Stimulated activated CD4-positive, alpha-beta T cell treated with anti-CD3 and anti-CD28 coated beads, Interleukin-15, amount 100 ng/mL, for 24 hours (primary cell): ENCODE measurements at places on chromosomes 11 and 22.

DNA sequence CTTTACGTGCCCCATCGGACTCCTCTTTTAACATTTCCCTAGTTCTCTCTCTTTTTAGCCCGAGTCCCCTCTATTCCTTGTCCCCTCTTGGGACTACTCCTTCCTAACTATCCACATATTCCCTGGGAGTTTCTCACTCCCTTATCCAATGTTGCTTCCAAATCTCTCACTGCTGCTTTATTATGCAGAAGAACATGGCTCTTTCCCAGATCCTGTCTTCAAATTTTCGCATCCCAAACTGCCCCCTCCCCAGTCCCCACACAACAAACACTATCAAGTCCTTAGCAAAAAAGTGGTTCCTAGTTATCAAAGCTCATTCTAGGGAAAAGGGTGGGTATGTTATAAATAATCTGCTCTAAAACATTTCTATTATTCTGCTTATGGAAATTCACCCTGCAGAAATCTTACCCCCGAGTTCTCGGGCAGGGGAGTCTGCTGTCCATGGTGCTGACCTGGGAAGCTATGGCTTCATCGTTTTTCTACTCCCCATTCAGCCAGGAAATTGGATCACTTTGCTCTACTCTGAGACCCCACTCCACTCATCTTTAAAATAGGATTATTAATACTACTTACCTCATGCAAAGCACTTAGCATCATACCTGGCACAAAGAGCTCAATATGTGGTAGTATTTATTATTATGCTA is 393.5 kb downstream of the BUD13 start:
- peak; percentile 7 for DNase-seq

DNA sequence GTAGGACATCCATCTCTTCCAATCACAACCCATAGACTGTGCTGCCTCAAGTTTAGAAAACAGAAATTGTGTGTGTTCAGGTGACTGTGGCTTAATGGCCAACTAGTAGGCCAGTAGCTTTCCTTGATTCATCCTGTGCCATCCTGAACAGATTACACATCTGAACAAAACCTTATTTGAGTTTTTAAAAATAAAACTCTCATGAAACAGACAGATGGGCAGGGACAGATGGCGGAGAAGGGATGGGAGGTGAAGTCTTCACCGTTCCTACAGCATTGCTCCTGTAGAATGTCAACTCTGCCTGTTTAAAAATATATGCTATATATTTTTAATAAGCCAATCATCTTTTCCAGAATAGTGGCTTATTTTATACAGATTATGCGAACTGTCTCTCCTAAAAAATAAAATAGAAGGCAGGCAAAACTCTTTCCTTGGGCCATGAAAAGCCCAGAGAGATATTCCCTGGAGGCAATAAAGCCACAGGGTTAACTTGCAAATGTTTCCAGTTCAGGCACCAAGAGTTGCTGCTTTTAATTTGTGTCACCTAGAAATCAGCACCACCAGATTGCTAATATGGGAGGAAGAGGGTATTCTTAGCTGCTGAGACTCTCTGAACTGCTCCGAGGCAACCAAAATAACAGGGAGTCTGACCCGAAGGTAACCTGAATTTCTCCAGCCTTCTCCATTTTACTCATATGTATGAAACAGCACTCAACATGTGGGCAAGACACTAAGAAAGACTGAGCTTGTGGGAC is 861.2 kb downstream of the OPCML start:
- DNase-seq: no peak

- no peak for DNase-seq
Measured at GRCh38 chr22:22573047-22573889, 14.2 kb upstream of the PRAME start.

- no peak for DNase-seq
Measured at GRCh38 chr22:38732251-38732815, 23.5 kb downstream of the SUN2 start.

GRCh38 chr11:100578831-100579311 is 108.2 kb upstream of the ARHGAP42 start:
- DNase-seq: no peak

DNA sequence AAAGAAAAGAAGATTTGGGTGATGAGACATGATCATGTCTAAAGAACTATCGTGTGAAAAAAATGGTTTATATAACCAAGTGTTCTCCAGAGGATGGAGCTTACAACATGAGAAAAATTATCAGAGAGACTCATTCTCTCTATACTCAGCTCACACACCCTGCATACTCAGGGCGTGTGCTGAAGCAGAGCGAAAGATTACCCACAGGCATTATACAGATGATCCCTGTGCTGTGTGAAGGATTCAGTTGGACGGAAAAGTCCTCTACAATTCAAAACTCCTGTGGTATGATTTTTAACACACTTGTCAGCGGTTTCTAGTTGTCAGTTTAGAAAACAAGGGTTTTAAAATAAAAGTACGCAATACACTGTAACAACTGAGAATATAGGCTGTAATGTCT is 267.3 kb downstream of the DLG2 start:
- DNase-seq: no peak

DNA sequence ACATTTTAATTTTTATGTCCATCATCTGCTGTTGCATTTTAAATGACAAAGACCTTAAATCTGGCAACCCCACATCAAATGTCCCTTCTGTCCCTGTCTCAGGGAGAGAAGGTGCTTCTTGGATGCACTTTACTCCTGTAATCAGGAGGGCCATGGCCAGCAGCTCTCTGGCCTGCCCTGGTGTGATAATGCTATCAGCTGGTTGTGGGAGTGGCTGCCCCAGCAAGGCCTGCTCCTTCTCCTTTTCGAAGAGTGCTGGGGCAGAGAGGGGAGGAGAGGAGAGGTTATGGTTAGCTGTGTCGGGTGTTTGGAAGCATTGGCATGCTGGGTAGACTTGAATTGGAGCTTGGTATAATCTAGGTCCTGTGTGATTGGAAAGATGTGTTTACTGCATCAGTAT is 12.8 kb downstream of the TNRC6B start:
- no peak for DNase-seq

DNA sequence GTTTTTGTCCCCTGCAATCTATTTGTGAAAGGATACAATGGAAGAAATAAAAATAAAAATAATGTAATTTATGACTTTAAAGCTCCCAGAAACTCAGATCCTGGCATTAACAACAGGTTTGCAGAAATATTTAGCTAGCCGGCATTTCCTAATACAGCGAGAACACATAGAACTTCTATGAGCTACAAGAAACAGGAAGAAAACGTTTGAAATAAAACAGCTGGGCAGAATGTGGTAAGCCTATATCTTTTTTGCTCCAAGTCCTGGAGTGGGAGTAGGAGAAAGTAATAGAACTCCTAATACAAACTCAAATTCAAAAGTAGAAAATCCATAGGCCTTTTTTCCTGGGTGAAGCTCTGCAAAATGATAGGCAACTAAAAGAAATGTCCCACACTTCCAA is 29.6 kb upstream of the FIBIN start:
- no peak for DNase-seq

DNA sequence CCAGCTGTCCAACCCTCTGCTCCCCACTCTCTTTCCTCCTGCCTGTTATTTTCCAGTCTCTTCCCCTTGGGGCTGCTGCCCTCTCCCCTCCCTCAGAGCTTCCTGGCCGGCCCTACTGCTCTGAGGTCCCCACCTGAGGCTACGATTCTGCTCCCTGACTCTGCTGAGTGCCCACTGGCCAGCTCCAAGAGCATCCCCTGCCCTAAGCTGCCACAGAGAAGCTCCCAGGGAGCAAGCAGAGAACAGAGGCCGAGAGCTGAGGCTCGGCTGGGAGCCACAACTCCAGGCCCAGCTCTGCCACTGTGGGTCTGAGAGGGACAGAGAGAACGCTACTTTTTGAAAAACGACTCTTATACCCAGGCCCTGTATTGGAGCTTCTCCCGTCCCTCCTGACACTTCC is 61.1 kb downstream of the CHRDL2 start:
- DNase-seq: no peak

GRCh38 chr11:29318134-29318845 is 698.5 kb downstream of the KCNA4 start:
- no peak for DNase-seq

GRCh38 chr11:18706330-18707243 is 8.0 kb downstream of the TMEM86A start:
- DNase-seq: peak; percentile 52

- no peak for DNase-seq
Measured at GRCh38 chr11:65355776-65356393, 1.3 kb downstream of the TIGD3 start.

GRCh38 chr11:44446366-44446762 is 119.1 kb upstream of the CD82 start:
- no peak for DNase-seq

DNA sequence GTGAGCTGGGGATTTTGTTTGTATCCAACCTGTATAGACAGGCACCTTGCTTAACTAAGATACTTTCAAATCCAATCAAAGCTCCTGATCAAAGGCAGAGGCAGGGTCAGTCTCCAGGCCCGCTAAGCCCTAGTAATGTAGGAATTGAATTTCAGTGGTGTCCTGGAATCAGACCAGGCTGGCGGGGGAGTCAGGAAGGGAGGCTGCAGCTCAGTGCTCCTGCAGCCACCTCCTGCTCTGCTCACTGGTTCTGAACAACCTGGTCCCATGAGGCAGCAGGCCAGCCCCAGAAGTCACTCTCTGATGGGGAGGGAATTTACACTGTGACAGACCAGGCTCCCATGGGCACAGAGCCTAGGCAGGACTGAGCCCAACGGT is 38.5 kb upstream of the GALNT18 start:
- DNase-seq: no peak
